ENCODE measurements at places on chromosomes 11 and 22.

DNA sequence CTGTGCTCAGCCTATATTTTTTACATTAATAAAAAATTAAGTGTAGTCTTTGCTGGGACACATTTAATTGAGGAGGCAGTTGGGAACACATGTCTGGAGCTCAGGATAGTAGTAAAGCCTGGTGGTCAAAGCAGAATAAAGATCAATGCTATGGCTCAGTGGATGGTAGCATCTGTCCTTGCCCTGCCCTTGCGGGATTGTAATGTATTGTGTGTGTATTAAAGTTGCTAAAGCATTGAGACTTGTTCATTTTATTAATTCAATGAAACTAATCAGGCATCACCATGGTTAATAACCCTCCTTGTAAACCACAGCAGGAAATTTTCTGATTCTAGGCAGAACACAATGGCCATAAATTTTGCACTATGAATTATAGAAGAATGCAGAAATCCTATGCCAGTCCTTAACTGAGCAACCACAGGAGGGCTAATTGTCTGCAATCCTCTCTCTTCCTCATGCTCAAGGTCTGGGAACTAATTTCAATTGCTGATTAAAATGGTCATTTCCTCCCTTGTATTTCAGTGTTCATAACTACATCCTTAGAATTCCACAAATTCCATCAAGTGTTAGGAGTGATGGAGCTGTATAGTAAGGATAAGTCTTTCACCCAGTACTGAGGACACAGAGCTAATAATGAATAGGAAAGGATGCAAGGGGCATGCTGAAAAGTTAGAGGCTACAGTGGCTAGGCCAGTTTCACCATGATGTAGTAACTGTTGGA, 403.2 kb upstream of the DDI1 start:
- no peak for DNase-seq

- no peak for DNase-seq
Observed at GRCh38 chr11:22556381-22556780, 69.2 kb downstream of the FANCF start.

- DNase-seq: no peak
Observed at GRCh38 chr22:20867179-20868024, 8.6 kb downstream of the SNAP29 start.

GRCh38 chr22:49179886-49180682, 647.6 kb downstream of the BRD1 start:
- no peak for DNase-seq

- DNase-seq: no peak
Observed at GRCh38 chr11:93952082-93952780, 68.9 kb upstream of the HEPHL1 start.

DNA sequence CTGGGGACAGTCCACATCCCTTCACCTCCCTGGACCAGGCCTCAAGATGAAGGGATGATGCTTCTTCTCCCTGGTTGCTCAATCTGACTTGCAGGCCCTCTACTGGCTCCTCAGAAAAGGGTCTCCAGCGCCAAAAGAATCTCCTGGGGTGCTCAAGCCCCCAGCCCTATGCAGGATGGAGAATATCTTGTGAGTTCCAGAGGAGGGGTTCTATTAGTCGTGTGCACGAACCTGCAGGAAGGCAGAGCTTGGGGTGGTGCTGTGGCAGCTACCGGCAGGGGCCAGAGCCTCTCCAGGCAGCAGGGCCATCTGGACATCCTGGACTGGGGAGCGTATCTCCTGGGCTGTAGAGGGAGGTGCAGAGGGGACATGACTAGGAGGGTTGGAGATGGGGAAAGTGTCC, 1339.5 kb downstream of the BRD1 start:
- no peak for DNase-seq

Data from stimulated activated CD4-positive, alpha-beta T cell treated with anti-CD3 and anti-CD28 coated beads, Interleukin-2, amount 100 ng/mL, for 24 hours (primary cell).